ELR (cell line): ENCODE measurements at places on chromosomes 6 and 20.

DNA sequence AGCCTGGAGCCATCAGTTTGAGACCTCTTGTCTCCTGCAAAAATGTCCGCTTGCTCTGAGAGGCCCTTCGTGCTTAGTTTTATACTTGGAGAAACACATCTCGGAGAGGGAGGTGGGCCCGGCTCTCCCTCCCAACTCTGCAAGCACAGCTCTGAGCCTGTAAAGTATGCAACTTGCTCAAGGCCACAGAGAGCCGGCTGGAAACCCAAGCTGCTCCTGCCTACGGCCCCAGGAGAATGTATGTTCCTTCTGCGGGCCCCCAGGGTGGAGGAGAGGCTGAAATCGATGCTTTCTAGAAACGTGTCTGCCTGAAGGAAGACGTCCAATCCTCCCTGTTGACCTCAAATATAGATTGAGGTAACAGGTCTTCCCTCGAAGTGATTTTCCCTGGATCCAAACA is 205.4 kb downstream of the PREX1 start:
- DNase-seq, result no peak

- no peak for DNase-seq
Measured at GRCh38 chr6:20302168-20302567, 89.9 kb upstream of the MBOAT1 start.

DNA sequence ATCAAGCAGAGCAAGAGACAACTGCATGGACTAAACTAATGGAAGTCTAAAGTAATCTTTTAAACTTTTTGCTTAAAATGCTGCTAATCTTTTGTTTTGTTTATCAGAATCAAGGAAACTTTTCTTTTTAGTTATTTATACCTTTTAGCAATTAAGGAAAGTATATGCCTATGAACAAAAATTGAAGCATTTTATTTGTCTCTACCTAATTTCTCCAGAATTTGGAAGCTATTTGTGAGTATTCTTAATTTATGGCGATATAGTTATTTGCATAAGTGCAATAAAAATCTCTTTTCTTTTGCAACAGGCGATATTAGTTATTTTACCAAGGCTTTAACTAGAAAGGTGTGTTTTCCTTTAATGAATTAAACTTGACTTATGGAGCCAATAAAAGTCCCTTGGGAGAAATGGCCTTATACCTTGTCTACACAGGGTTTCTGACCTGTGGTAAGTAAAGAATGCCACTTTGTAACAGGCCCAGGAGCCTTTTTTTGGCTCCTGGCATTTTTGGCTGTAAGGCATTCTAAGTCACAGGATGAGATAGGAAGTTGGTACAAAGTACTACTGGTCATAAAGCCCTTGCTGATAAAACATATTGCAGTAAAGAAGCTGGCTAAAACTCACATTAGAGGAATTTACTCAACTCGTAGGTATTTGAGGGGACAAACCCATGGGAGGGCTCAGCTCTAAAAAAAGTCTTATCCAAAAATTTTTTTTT is 37.2 kb downstream of the TMEM14A start:
- DNase-seq, result peak; percentile 7

DNA sequence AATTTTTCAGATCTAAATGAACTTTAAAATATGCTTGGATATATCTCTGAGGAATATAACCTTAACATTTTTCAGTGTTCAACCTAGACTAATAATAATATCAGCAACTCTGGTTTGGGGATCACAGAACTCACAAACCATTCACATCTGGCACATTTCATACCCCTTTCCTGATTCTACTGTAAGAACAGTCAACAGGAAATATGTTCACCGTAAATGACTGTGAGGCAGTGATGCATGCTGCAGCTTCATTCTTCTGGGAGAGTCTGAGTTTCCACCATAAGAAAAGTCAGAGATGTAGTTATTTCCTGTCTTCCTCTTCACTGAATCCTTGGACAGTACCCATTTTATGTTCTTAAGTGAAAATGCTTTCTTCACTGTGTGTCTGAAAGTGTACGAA is 134.2 kb upstream of the IFNGR1 start:
- DNase-seq, result no peak

GRCh38 chr6:4313044-4313686 is 177.8 kb upstream of the ECI2 start:
- peak; percentile 93 for DNase-seq
